ENCODE measurements at places on chromosomes 5 and 9. TPM values are rescaled to one million over a fixed set of nuclear protein-coding genes. Genes with fewer than 3 reads are reported as not detected.

PCDHGA11 gene
- 10.3 TPM for total RNA-seq

DNA sequence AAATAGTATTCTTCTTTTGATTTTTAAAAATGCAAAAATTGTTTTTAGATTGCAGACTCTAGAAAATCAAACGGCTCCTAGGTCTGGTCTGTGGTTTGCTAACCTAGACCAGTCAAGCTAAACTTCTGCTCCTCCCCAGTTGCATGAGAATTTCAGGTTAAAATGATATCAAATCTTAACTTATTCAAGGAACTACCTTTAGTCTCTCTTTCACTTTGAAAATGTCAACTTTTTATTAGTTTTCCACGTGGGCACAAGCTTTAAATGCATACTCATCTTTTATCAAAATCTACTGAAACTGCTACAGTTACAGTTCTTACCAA lies 8.8 kb downstream of the CAMK4 start:
- H3K36me3 ChIP-seq = no peaks in the 10 kb centered on the region
- H3K27ac ChIP-seq = no peak overlapping the region
- H3K4me3 ChIP-seq = no peak overlapping the region
- no peak for DNase-seq
- H3K27me3 ChIP-seq = no peaks in the 10 kb centered on the region

DNA sequence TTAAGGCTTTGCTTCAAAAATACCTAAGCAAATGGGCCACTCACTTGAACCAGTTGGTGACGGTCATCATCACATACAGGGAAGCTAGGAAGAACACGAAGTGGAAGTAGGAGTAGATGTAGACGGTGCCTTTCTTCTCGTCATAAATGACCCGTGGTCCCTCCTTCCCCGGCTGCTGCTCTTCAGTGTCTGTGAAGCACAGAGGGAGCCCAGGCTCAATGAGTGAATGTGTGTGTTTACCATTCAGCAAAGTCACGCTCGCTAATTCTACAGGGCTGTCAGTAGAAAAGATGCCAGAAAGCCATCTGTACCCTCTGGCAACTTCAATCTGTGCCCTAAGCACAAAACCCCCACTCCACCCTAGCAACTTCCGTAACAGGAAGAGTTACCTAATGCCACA lies 109.8 kb downstream of the SERINC5 start:
- DNase-seq = no peak
- H3K4me3 ChIP-seq = no peak overlapping the region
- no peaks in the 10 kb centered on the region for H3K36me3 ChIP-seq
- no peak overlapping the region for H3K27ac ChIP-seq

- peaks cover 12% of the 10 kb centered on the region for H3K27me3 ChIP-seq
- H3K27ac ChIP-seq = no peak overlapping the region
- H3K4me1 ChIP-seq = no peaks in the 10 kb centered on the region
- no peak for DNase-seq
- H3K4me3 ChIP-seq = no peak overlapping the region
These were observed 28.1 kb upstream of the TCF7 start for GRCh38 chr5:134086225-134086942.

- no peaks in the 10 kb centered on the region for H3K27me3 ChIP-seq
- no peak overlapping the region for H3K4me3 ChIP-seq
These were observed 86.4 kb downstream of the ADRB2 start for GRCh38 chr5:148912714-148913398.

CDH9 gene
- total RNA-seq = not detected

NEUROG1 gene
- total RNA-seq = not detected

DNA sequence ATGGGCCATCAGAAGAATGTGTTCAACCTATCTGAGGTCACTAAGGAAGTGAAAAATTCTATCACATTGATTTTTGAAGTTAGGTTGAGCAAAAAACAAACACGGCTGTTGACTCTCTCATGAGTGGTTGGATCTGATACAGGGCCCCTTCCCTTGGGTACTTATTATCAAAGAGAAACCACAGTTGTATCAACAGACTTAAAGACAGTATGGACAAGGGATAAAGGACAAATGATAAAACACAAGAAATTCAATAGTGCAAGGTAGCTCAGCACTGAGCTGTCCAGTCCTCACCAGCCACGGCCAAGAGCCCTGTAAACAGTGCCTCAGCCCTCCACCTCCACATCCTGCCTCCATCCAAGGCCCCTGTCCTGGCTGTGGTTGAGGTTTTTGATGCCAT lies 86.9 kb downstream of the UBE2QL1 start:
- no peak for DNase-seq
- H3K4me1 ChIP-seq = no peaks in the 10 kb centered on the region
- no peak overlapping the region for H3K27ac ChIP-seq
- no peak overlapping the region for H3K4me3 ChIP-seq
- H3K36me3 ChIP-seq = no peaks in the 10 kb centered on the region

- H3K4me3 ChIP-seq = no peak overlapping the region
- H3K27ac ChIP-seq = no peak overlapping the region
- no peaks in the 10 kb centered on the region for H3K36me3 ChIP-seq
- H3K27me3 ChIP-seq = peaks cover 29% of the 10 kb centered on the region
- DNase-seq = peak; percentile 64
- peaks cover 5% of the 10 kb centered on the region for H3K4me1 ChIP-seq
These were observed 53.7 kb downstream of the TMOD1 start for GRCh38 chr9:97555164-97555563.

- no peaks in the 10 kb centered on the region for H3K27me3 ChIP-seq
- no peaks in the 10 kb centered on the region for H3K36me3 ChIP-seq
- peak; percentile 93 for DNase-seq
- H3K4me3 ChIP-seq = no peak overlapping the region
- H3K4me1 ChIP-seq = no peaks in the 10 kb centered on the region
These were observed 80.2 kb downstream of the PLAC8L1 start for GRCh38 chr5:146025114-146025680.

DNA sequence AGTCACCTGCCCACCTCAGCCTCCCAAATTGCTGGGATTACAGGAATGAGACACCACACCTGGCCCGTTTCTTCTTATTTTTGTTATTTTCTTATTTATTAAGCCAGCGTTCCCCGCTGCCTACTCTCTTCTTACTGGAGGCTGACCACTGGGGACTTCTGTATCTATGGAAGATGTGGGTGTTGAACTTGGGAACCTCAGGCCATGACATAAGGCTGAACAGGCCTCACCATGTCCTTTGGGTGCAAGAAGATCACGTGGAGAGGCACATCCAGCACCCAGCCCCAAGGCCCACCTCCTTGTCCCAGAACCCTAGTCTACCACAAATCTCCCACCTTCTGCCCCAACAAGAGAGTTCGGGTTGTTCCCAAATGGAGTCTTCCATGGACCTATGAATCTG lies 59.4 kb upstream of the NEK6 start:
- DNase-seq = no peak
- peaks cover 2% of the 10 kb centered on the region for H3K4me1 ChIP-seq
- no peak overlapping the region for H3K27ac ChIP-seq
- H3K4me3 ChIP-seq = no peak overlapping the region
- no peaks in the 10 kb centered on the region for H3K36me3 ChIP-seq

ZNF883 gene
- not detected for total RNA-seq

All from endothelial cell of umbilical vein (primary cell).